Renal cortical epithelial cell (primary cell): ENCODE measurements at places on chromosomes 2 and 18. TPM values are rescaled to one million over a fixed set of nuclear protein-coding genes. Genes with fewer than 3 reads are reported as not detected.

Gene TRABD2A
- total RNA-seq, result 1.1 and 3.1 TPM in 2 replicates

DNA sequence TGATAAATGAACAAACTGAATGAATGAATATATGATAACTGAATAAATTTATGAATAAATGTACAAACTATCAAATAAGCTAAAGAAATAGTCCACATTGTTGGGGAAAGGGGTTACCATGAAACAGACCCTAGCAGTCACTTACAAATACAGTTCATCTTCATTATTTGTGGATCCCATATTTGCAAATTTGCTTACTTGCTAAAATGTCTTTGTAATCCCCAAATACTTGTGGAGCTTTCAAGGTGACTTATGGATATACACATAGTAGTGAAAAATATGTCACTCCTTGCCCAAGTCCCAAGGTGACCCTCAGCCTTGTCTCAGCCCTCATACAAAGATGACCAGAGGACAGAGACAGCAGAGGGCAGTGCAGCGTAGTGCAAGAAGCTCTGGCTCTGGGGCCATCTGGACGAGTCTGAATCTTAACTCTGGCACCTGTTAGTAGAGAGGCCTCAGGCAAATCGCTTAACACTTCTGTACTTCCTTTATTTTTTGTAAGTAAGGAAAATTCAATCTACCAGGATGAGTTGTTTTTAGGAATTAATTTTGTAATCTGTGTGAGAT is 3.1 kb downstream of the PAIP2B start:
- peak; percentile 49 for DNase-seq

Gene LPIN2
- total RNA-seq, result 29.3 and 56.0 TPM in 2 replicates

DNA sequence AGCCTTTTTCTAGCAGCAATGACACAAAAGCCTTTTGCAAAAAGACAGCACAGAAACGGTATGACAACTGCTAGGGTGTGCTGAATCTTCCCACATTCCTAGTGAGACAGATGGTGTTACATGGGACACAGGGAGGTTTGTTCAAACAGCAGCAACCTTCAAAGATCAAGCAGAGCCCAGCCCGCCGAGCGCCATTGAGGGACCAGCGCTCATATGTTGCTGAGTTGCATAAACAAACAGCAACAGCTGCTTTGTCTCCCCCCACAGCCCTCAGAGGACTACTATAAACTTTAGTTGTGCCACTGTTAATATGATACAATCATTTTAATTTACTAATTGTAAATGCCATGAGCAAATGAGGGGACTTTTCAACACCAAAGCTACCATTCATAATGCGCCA is 117.7 kb downstream of the ZEB2 start:
- DNase-seq, result no peak

DNA sequence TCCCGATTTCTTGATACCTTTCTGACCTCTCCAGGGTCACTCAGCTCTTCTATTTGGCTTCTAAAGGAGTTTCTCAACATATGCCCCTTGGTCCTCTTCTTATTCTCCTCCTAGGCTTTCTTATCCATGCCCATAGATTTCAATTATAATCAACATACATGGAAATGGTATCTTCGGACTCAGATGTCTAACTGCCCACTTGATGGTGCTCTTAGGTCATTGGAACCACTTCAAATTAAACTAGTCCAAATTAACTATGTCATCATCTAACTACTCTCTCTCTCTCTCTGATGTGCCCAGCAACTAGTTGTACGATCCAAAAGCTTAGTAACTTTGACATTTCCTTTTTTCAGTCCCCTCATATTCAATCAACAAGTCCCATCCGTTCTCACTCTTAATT is 43.2 kb upstream of the GPR75 start:
- no peak for DNase-seq

GRCh38 chr18:8480506-8481328 is 128.5 kb upstream of the RAB12 start:
- peak; percentile 57 for DNase-seq

GRCh38 chr2:217185265-217185995 is 325.6 kb upstream of the TNP1 start:
- DNase-seq, result no peak

DNA sequence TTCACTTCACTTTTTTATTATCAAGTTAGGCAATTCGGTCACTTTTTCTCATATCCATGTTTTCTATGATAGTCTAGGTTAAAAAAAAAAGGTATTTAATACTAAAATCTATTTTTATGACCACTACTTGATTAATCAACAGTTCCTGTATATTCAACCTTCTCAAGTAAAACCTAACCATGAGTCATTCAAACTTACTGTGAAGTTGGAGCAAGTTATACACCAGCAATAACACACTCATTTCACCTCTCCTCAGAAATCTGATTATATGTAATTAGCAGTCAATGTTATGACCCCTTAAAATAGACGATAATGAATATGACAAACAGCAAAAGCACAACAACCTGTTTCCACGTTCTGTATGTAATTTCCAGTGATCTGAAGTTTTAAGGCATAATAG is 35.0 kb upstream of the ADAM17 start:
- DNase-seq, result peak; percentile 70
